ENCODE measurements at places on chromosomes 3 and 15. TPM values are rescaled to one million over a fixed set of nuclear protein-coding genes. Genes with fewer than 3 reads are reported as not detected.

DNA sequence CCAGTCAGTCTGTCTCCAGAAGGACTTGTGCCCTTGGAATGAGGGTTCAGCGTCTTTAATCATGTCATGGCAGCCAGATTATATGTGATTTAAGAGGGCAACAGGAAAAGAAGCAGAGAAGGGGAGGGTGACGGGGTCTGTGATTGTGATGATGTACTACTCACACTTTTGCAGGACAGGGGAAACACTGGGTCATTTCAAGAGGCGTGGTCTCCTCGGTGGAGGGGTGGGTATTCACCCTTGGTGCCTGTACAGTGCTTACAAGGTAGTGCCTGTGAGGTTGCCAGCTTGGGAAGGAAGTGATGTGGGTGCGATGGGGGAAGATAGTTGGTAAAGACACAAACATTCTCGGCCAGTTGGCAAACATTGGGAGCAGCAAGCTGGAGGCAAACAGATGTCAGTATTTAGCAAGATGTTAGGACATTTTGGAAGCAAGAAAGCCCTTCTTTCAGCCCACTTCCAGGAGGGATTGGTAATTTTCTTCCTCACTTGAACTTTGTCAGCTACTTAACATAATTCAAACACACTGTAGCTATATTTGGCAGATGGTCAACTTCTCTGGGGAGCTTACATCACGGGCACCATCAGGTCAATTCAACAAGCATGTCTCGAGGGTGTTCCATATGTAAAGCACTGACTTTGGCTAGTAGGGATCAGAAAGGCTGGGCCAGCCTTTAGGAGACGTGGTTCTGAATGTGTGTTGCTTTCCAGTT lies 71.4 kb upstream of the ROPN1 start:
- H3K4me3 ChIP-seq = no peak overlapping the region
- no peaks in the 10 kb centered on the region for H3K4me1 ChIP-seq
- H3K27me3 ChIP-seq = no peaks in the 10 kb centered on the region
- no peak overlapping the region for H3K27ac ChIP-seq

Gene MNS1
- total RNA-seq = not detected

GRCh38 chr15:87268675-87269074 lies 987.9 kb downstream of the NTRK3 start:
- no peaks in the 10 kb centered on the region for H3K36me3 ChIP-seq
- peaks cover 4% of the 10 kb centered on the region for H3K4me1 ChIP-seq
- no peak overlapping the region for H3K4me3 ChIP-seq
- H3K27ac ChIP-seq = no peak overlapping the region

DNA sequence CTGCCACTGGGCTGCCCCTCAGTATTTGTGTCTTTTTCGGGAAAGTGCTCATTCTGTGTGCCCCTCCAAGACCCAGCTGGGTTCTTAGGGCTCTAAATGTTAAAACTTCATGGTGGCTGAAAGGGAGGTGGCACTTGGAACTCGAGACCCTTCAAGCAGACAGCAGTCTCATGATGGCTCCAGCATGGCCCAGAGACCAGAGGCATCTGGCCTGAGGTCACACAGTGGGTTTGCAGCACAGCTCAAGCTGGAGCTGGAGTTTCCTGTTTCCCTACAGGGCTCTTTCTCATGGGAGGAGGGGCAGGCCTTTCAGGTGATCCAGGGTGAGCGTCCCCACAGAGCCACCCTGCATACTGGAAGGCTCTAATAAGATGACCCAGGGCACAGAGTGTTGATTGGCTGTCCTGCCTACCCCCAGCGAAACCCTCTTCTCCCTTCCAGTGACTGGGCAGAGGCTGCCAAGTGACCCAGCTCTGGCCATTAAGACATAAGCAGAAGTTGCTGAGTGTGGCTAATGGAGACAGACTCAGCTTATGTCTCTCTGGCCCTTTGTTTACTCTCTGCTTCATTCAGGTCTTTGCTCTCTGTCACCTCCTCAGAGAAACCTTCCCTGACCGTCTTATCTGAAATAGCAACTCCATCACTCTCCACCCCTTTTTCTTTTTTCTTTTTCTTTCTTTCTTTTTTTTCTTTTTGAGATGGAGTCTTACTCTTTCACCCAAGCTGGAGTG lies 166.6 kb upstream of the SMAD3 start:
- H3K27ac ChIP-seq = no peak overlapping the region
- H3K4me1 ChIP-seq = no peaks in the 10 kb centered on the region
- H3K27me3 ChIP-seq = peaks cover 3% of the 10 kb centered on the region
- DNase-seq = no peak
- no peaks in the 10 kb centered on the region for H3K36me3 ChIP-seq

GRCh38 chr3:17584066-17584465 lies 158.4 kb downstream of the TBC1D5 start:
- no peak overlapping the region for H3K27ac ChIP-seq
- no peak overlapping the region for H3K4me3 ChIP-seq
- no peaks in the 10 kb centered on the region for H3K27me3 ChIP-seq
- DNase-seq = no peak

DNA sequence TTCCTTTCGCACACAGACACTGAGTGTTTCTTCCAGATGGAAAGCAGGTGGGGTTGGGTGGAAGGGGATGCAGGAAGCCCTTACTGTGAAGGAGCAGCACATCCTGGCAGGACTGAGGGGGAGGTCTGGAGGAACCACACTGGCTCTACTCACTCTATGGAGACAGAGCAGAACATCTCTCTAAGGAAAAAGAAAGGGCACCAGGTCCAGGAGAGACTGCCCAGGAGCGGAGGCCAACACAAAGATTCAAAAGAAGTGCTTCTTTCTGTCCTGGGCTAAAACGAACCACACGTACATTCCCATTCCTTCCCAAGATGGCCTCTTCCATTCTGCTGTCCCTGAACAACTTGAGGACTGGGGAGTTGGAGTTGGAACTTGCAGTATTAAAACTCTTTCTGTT lies 13.8 kb upstream of the VIPR1 start:
- no peaks in the 10 kb centered on the region for H3K36me3 ChIP-seq
- no peaks in the 10 kb centered on the region for H3K4me1 ChIP-seq
- H3K4me3 ChIP-seq = no peak overlapping the region
- no peak overlapping the region for H3K27ac ChIP-seq
- no peak for DNase-seq
- no peaks in the 10 kb centered on the region for H3K27me3 ChIP-seq

Gene CLDN1
- 3.0 TPM for total RNA-seq

DNA sequence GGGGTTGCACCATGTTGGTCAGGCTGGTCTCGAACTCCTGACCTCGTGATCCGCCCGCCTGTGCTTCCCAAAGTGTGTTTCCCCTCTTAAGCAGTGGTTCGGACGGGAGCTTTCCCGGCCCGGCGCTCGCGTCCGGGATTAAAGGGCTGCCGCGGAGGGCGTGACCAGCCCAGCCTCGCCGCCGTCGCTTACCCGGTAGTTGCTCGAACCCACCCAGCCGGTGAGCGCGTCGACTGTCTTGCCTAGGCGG lies 513 bp downstream of the CLASP2 start:
- no peak for DNase-seq
- H3K36me3 ChIP-seq = no peaks in the 10 kb centered on the region
- H3K27me3 ChIP-seq = no peaks in the 10 kb centered on the region
- H3K27ac ChIP-seq = peak overlapping the region; percentile 81
- H3K4me3 ChIP-seq = peak overlapping the region; percentile 83

Measured in H1 (cell line).